Activated CD4-positive, alpha-beta T cell treated with anti-CD3 and anti-CD28 coated beads for 4 hours (primary cell): ENCODE measurements at places on chromosomes 12 and 14.

DNA sequence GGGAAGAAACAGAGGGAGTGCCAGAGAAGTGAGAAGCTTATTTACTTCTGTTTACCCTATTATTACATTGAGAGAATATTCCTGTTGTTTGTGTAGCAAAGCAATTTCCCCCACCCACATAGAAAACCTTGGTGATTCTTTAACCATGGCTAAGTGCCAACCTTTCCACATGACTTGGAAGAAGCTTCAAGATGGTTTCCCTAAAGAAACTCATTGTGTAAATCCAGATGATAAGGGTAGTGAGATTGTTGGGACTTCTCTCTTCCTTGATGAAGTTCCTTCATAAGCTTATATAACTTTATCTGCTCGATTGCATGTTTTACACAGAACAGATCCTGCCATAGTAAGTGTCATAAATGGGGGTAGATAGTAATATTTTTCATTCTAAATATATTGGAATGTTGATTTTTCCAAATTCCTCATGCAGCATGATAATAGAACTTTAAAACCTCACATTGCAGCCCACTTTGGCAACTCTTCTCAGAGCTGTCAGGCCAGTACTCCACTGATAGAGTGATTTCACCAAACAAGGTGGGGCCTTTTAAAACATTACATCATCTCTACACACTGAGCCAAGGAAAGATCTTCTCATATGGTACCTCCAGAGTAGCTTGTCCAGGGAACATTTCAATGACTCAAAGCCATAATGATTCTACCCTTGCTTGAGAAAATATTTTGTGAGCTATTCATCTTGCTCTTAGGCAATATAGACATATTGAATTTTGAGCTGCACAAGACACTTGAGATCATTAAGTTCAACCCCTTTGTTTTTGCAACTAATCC, 47.8 kb upstream of the KIF21A start:
- no peak for DNase-seq

- peak; percentile 33 for DNase-seq
Measured at GRCh38 chr12:45725631-45726602, 3.6 kb upstream of the ARID2 start.

GRCh38 chr12:54393743-54394142, 9.2 kb upstream of the ZNF385A start:
- DNase-seq, result no peak

DNA sequence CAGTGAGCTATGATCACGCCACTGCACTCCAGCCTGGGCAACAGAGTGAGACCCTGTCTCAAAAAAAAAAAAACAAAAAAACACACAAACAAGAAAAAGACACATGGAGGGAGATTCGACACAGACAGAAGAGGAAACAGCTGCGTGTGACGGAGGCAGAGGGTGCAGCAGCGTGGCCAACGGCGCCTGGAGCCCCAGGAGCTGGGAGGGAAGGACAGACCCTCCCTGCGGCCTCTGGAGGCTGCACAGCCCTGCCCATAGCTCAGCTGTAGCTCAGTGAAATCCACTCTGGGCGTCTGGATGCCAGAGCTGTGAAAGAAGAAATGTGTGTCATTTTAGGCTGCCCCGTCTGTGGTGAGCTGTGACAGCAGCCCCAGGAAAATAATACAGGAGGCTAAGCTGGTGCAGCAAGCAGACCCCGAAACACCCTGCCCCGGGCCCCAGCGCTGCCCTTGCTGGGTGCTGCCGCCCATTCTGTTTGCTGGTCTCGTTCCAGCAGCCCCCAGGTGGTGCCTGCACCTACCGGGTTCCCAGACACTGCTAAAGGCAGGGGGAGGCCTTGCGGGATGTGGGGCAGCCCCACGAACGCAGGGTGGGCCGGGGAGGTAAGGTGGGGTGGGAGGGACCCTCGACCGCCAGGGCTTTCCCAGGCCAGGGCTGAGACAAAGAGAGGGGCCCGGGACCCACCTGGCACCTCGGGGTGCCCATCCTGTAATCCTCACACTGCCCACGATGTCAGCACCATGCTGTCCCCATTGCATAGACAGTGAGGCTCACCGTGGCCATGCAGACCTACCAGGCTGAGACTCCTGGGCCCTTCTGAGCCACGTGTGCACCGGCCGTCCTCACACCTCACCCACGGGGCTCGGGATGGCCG, 21.2 kb downstream of the GALNT9 start:
- DNase-seq, result no peak

GRCh38 chr12:121992059-121992879, 29.4 kb upstream of the BCL7A start:
- peak; percentile 43 for DNase-seq

GRCh38 chr12:40262657-40263056, 37.9 kb downstream of the LRRK2 start:
- no peak for DNase-seq

DNA sequence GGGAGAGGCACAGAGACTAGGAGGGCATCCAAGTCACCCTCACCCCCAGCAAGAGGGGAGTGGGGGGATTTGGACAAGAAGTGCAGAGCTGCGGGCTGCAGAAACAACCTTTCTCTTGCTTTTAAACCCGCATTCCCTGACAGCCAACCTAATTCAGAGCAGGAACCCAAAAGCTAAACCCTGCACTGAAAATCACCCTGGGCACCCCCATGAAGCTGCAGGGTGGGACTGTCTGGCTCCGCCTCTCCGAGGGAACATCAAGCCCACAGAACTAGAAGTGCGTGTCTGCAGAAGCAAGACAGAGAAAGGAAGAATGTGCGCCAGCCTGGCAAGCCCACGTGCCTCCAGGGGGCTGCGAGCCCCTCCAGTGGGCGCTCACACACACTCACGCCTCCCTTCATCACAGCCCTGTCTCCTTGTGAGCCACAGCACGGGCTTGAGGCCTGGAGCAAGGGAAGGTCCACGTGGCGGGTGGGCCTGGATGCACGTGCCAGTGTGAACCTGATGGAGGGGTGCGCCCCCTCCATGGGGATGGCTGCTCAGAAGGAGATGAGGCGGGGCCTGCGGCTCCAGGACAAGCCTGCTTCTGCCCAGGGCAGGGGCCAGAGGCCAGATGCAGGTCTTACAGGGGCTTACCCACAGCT, 27.8 kb upstream of the PNMA1 start:
- DNase-seq, result no peak

- no peak for DNase-seq
Measured at GRCh38 chr12:52053536-52054209, 2.4 kb downstream of the NR4A1 start.

DNA sequence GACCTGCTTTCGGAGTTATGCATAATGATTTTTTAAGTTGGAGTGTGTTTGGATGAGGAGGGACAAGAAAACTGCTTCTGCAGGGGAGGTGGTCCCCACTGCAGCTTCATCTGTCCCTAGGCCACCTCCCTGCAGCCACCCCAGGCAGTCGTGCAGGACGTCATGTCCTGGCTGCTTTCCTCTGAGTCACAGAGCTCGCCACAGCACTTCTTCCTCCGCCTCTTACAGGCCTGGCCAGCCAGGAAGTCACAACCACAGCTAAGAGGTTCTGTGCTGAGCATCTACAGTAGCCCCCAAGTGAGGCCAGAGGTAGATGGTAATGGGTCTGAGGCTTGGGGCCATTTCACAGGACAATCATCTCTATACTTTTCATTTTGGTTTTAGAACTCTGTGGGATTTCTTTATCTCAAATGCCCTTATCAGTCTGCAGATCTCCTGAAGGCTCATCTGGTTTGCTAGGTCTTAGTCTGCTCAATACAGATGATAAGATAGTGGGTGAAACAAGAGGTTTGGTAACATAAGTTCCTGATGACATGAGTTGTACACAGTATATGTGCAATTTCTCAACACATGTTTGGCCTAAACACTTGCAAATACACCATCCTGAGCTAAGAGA, 106.4 kb downstream of the ARF6 start:
- DNase-seq, result peak; percentile 65

DNA sequence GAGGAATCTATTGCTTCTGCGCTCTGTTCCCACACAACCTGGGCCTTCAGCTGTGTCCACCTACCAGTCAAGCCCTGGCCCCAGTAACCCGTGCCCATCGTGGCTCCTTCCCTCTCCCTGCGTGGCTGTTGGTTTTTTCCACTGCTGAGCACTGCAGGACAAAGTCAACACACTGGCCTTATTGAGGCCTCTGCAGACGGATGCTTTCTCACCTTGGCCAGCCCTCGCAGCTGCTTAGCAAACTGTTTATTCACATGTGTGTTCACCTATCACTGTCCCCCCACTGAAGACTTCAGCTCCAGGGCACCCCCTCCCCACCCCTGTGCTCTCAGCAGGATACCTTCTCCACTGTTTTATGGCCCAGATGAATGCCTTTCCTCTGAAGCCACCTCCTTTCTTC, 12.8 kb upstream of the GPX2 start:
- no peak for DNase-seq

DNA sequence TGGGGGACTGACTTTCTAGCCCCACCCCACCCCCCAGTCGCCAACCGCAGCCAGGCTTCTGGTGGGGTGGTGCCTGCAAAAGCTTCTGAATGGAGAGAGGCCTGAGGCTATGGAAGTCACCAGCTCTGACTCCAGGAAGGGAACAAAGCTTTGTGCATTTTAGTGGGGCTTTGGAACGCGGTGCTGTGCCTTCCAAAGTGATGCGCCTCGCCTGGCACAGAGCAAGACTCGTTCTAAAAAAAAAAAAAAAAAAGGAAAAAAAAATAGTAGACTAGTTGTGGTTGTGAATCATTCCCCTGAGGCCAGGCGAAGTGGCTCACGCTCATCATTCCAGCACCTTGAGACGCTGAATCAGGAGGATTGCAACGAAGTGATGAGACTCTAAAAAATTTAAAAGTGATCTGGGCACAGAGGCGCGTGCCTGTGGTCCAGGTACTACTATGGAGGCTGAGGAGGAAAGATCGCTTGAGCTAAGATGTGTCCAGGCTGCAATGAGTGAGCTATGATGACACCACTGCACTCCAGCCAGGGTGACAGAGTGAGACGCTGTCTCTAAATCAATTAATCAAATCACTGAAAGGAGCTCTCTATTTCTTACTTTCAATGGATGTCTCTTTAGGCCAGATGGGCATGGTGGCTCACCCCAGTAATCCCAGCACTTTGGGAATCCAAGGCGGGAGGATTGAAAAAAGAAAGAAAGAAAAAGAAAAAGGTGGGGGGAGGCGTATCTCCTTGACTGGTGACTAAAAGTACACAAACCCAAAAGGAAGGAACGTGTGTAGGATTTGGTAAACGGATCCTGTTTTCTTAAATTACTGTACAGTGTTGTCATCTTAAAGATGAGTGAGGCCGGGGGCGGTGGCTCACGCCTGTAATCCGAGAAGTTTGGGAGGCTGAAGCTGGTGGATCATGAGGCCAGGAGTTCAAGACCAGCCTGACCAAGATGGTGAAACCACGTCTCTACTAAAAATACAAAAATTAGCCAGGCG, 259.6 kb upstream of the ALG10B start:
- no peak for DNase-seq

GRCh38 chr14:79602045-79602444, 609.3 kb downstream of the DIO2 start:
- no peak for DNase-seq

DNA sequence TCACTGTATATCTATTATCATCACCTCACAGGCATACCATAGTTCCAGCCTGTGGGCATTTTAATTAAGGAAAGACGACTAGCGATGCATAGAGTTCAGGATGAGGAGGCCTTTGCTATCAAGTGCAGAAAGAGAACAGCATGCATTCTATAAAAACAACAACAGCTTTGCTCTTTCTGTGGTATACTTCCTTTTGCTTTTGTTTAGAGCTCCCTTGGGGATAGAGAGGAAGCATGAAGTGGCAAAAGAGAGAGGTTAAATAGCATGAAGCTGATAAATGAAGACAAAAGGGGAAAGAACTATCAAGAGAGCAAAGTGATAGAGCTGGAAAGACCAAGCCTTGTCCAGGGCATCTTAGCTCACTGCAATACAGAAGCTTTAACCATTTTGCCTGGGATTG, 23.5 kb downstream of the IFNG-AS1 start:
- no peak for DNase-seq

DNA sequence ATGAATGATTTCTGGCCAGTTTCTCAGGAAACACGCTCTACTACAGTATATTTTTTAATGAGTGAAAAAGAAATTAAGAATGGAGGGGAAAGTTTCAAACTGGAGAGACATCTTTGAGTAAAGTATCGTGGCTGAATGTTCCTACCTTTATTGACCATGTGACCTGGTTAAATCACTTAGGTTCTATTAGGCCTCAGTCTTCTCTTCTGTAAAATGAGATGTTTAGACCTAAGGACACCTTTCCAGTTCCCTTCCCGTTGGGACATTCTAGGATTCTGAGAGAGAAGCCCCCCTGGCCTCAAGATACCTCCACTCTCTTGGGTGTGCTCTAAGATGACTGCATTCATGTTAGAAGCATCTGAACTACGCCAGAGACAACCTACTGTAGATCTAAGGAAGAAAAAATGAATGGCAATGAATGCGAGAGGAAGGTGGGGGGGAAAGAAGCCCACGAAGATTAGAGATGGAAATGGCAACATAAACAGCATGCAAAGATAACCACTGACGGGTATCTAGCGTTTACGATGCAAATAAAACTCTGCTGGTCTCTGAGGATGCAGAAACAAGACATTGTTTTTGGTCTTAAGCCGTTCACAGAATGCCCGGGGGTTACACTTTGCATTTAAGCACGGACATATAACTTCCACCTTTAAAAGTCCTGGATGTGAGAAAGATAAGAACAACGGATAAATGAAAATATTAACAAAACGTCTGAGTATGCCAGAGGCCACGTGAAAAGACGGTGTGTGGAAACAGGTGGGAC, 599 bp upstream of the CPSF6 start:
- no peak for DNase-seq

DNA sequence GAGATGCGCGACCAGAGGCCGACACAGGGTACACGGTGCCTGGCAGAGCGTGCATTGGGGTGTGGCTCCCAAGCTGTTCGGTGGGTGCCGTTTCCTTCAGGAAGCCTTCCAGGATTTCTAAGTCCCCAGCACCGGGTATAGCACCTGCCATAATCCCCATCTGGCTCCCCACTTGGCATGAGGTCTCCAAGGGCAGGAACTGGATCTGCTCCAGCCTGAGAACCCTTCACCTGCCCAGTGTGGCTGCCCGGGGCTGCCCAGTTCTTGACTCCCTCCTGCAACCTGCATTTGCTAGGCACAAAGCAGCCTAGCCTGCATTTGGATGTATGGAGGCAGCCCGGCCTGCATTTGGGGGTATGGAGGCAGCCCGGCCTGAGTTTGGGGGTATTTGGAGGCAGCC, 69.7 kb downstream of the RFLNA start:
- no peak for DNase-seq

DNA sequence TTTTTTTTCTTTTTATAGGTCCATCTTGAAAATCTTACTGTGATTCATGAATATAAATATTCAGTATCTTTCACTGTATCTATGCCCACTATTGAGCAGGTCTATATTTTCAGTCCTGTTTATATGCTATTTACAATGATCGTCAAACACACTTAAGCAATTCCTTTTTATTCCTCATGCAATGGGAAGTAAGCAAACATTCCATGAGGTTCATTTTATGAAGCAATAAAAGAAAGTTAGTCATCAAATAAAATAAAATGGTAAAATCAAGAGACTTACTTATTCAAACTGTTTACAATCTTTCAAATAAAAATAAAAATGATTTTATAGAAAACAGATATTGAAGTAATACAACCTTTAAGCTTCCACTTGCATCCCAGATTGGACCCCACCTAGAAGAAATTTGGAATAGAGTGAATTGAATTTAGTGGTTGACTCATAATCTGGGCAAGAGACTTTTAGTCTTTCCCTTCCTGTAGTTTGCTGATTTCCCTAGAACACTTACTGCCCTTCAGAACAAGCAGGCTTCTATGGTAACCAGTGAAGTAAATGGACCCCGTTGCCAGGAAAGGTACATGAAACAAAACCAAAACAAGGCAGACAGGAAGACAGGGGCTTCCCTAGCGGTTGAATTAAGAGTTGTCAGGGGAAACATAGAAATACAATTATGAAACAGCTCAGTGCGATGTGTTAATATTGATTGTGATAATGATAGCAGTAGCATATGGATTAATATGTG, 241.0 kb upstream of the ATP2B1 start:
- peak; percentile 42 for DNase-seq

- DNase-seq, result no peak
Measured at GRCh38 chr12:46998811-46999368, 80.5 kb upstream of the PCED1B start.
